ENCODE measurements at places on chromosomes 2 and 18.

DNA sequence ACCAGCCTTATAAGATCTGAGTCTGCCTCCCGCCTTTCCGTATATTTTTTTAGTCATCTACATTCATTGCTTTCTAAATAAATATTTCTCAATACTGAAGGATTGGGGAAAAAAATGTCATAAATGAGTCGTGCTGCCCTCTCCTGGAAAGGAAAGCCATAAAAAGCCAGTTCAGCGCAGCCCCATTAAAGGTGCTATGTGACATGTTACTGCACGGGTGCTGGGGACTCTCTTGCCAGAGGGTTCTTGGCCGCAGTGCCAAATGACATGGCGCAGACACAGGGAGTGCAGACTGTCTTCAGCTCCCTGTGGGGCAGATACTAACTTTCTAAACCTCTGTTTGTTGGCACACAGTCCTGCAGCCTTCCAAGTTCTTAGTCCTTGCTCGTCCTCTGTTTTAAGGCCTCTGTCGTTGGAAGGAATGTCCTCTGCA is 53.7 kb upstream of the MAP3K20 start:
- DNase-seq = no peak

- no peak for DNase-seq
Observed at GRCh38 chr2:159651884-159652283, 35.5 kb upstream of the BAZ2B start.

DNA sequence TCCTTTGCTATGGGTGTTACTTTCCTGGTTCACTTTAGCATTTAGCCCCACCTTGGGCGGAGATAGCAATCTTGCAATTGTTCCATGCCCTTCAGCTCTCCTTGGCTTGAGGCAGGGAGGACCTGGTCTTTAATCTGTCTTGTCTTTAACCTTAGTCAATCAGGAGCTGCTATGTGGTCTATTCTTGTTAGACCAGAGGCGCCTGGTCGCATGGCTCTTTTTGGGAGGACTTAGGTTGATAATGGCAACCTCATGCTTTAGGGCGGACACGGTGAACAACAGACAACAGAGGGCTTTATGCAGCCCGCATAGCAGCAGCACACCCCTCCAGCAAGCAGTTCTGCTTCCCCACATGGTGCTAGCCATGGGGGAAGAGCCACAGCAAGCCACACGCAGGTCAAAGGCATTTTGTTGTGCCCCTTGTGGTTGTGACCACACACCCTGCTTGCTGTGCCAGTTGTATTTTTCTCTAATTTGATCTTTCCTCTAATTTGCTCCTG is 17.7 kb upstream of the ZDBF2 start:
- DNase-seq = no peak

DNA sequence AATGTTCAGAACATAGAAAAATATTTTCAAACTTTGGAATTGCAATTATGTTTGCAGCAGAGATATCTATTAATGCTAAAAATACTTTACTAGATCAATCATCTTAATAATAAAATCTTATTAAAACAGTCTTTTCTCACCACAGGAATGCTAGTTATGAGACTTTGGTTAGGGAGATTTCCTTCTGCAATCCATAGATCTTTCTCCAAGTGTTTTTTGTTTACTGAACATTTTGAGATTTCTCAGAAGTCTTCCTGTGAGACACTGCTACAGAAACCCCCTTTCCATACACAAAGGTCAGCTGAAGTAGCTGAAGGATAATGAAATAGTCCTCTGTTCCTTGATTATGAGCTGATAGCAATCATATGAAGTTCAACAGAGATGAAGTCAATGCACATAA is 59.4 kb upstream of the RAPH1 start:
- no peak for DNase-seq

DNA sequence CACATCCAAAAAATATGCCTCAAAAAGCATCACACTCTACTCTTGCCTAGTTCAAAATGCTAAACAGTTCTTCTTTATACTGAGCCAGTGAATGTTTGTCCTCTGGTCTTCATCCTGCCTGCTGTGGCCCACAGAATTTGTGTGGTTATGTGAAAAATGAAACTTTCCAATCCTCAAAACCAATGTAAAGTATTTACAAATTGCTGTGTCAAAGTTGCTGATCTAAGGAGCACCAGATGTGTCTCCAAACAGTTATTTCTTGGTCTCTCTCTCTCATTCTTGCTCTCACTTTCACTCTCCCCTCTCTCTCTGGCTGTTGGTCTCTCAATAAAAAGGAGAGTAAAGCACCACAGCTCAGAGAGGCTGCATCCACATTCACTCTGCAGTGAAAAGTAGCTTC is 23.0 kb downstream of the EPHA4 start:
- DNase-seq = no peak

DNA sequence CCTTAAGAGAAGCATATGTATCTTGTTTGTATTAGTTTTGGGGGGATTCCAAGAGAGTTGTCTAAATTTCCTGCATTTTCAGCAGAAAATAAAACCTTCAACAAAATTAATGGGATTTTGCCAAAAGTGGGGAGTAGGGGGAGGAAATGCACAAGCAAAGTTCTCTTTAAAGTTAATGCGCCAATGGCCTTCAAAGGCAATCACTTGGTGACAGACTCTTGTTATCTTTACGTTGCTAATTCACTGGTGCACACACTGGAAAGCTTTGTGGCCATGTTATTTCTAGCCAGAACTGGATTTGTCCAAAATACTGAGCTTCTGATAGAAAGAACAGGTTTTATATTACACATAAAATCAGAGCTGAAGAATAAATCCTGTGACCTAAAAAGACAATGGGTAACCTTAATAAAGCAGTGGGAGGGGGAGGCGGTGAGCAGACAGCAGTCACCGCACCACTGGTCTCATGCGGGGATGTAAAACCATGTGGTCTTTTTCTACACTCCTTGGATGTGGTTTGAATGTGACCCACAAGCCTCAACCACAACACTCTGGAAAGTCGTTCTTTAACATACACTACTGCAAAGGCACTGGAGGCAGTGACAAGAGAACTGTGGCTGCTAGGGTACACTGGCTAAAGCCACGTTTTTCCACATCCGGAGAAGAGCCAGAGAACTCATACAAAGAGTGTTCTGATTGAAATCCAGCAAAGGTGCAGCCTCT is 176.9 kb upstream of the SMAD7 start:
- no peak for DNase-seq

GRCh38 chr2:5021136-5021535 is 671.0 kb upstream of the SOX11 start:
- no peak for DNase-seq

GRCh38 chr2:157872791-157873190 is 3.3 kb downstream of the ACVR1 start:
- no peak for DNase-seq

- no peak for DNase-seq
Observed at GRCh38 chr2:134234535-134234934, 19.3 kb upstream of the MGAT5 start.

- no peak for DNase-seq
Observed at GRCh38 chr18:25164211-25164847, 187.6 kb downstream of the ZNF521 start.

DNA sequence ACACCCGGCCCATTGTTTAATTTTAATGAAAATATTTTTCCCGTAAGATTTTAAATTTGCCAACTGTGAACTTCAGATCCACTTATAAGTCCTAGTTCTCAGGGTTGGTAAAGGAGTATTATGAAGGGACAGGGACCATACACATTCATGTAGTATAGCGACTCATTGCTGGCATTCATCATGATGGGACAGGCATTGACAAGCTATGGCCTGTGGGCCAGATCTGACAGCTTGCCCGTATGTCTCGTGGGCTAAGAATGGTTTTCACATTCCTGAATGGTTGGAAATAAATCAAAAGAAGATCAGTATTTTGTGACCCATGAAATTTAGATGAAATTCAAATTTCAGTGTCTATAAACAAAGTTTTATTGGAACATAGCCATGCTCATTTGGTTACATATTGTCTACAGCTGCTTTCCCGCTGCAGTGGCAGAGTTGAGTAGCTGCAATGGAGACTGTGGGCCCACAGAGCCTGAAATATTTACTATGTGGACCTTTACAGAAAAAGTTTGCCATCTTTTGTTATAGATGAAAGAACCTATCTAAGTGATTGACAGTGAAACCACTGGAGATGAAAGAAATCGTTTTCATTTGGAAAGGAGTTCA is 4.1 kb downstream of the RAPGEF4 start:
- DNase-seq = no peak

DNA sequence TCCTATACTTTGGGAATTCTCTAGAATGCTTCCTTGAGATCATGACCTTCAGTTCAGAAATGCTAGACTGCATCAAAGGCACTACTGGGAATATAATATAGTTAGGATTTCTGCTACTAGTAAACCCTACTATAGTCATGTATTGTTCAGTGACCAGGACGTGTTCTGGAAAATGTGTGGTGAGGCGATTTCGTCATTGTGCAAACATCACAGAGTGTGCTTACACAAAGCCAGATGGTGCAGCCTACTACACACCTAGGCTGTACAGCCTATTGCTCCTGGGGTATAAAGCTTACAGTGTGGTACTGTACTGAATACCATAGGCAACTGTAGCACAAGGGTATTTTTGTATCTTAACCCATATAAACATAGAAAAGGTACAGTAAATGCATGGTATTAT is 13.0 kb downstream of the CXCR4 start:
- DNase-seq = no peak

DNA sequence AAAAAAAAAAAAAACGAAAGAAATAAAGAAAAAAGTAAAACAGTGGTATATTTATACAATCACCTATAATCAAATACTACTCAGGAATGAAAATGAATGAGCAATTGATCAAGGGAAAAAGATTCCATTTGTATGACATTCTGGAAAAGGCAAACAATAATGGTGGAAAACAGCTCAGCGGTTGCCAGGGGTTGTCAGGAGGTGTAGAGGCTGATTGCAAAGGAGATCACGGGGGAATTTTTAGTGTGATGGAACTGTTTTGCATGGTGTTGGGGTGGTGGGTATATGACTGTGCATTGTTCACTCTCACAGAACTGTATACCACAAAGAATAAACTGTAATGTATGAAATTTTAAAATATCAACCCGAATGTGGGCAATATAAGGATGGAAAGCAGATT is 45.5 kb upstream of the INPP4A start:
- no peak for DNase-seq

GRCh38 chr2:43948370-43948769 is 47.4 kb downstream of the LRPPRC start:
- no peak for DNase-seq

DNA sequence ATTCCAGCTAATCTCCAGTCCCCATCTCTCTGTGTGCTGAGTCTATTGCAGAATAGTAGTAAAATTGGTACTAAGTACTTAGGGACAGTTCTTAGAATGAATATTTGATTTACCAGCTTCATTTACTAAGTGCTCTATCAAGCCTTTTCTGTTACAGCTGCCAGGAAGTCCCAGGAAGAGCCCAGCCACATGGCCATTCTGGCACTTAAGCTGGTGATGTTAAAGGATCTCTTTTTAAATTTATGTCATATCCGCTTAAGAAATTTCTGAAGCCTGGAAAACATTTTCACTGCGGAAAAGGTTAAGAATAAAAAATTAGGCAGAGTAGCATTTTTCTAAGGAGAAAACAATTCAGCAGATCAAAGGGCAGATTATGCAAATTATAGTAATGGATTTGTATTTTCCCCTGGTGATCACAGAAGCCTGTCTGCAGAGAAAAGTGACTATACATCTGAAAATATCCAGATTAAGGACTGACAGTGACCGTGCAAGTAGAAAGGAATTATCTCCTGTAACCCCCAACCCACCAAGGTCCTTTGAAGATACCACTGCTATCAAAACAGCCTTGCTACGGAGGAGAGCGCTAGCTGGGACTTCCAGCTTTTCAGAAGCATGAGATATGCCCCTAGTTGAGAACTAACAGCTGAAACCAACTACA is 260.8 kb downstream of the SH3BP4 start:
- no peak for DNase-seq

DNA sequence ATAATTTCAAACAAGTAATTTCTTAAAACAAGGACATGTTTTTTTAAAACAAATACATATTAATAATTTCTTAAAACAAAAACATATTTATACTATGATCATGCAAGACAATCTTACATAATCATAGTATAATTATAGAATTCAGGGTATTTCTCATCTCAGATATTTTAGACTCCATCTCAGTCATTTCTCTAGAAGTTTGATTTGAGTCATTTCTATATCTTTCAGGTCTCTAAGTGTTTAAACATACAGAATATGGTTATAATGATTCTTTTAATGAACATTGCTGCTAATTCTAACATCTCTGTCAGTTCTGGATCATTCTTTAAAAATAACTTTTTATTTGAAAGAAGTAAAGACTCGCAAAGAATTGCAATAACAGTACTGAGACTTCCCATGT is 154.2 kb upstream of the KYNU start:
- DNase-seq = no peak

DNA sequence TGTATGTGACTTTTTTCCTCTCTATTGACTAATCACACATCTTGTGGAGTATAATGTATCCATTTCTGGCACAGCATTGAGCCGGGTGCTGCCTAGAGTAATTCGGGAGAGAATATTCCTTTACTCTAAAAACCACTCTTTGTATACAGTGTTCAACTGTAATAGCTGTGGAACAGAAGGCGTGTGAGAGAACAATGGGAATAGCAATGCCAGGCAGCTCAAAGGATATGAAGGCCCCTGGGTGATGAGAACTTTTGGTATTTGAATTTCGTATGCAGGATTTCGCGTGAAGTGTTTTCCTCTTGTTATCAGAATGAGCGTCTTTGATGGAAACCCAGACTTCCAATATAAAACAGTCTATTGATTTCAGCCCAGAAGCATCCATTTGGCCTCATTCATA is 84.6 kb upstream of the MAP3K20 start:
- no peak for DNase-seq

- DNase-seq = peak; percentile 14
Observed at GRCh38 chr2:27211943-27212625, at the start of the genes ATRAID and SLC5A6. TSS of gene ATRAID (plus strand) at chr2:27212041. CDS start at chr2:27212369, 328 bp downstream. TSS of gene SLC5A6 (minus strand) at chr2:27212268. CDS start at chr2:27207650, 4,618 bp downstream.

- no peak for DNase-seq
Observed at GRCh38 chr2:53793821-53794220, 7.0 kb downstream of the ERLEC1 start.

DNA sequence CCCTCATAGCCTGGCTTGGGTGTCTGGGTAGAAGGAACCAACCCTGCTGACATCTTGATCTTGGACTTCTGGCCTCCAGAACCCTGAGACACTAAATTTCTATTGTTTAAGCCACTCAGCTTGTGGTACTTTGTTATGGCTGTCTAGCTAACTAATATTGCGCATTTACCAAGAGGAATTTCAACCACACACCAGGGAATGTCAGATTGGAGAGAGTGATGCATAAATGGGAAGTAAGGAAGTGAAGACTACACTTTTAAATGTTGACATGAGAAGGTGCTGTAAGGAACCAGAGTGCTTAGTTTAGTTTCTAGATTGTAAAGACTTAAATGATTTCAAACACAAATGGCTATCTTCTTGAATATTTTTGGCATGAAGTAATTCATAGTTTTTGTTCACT is 98.9 kb upstream of the ITGB6 start:
- DNase-seq = no peak

- DNase-seq = no peak
Observed at GRCh38 chr2:98871506-98871905, 64.5 kb downstream of the CRACDL start.

DNA sequence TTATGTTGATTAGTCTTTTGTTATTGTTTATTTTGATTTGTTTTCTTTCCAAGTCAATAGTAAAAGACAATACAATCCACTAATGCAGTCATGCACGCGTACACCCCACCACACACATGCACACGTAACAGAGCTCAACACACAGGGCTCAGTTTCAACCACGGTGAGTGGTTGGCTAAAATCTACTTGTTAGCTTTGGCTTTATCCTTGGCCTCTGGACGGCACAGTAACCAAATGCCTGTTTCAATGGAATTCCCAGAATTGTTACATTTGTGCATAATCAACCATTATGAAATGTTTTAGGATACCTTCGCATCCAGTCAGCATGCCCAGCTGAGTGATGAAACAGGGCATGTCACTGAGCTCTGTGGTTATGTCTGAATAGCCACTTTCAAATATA is 53.2 kb downstream of the NYAP2 start:
- no peak for DNase-seq

GRCh38 chr2:120566331-120567035 is 169.2 kb upstream of the GLI2 start:
- no peak for DNase-seq
